ENCODE measurements at places on chromosomes 11 and 22.

DNA sequence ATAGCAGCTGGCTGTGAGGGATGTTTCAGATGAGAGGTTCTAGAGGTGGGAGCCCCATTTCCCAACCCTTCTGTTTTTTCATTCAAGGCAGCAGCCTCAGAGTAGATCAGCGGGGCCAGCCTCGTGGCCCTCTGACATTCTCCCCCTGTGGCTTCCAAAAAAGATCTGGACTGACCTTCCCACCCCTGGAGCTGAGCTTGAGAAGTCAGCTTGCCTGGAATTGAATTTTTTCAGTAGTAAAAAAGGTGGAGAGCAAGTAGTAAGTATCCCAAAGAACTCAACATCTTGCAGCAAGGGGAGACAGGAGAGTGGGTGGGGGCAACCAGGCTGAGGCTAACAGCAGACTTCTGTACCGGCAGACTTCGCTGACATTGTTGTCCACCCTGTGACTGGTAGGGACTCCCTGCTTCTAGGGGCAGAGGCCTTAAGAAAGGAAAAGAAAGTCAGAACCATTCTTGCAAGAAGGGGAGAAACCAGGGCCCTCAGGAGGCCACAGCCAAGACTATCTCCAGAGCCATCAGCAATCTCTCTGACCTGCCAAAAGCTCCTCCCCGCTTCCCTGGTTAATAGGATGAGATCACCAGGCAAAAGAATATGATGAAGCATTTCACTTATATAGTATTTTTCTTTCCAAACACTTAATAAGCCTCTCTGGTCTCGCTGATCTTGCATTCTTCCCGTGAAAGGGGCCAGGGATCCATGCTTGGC is 2.0 kb upstream of the GRIK4 start:
- no peak for DNase-seq

GRCh38 chr22:29054251-29054767 is 7.3 kb downstream of the C22orf31 start:
- DNase-seq = no peak

- DNase-seq = no peak
Observed at GRCh38 chr11:67278939-67279588, 10.0 kb upstream of the ANKRD13D start.

GRCh38 chr11:113329725-113330124 is 15.3 kb downstream of the TTC12 start:
- DNase-seq = no peak

DNA sequence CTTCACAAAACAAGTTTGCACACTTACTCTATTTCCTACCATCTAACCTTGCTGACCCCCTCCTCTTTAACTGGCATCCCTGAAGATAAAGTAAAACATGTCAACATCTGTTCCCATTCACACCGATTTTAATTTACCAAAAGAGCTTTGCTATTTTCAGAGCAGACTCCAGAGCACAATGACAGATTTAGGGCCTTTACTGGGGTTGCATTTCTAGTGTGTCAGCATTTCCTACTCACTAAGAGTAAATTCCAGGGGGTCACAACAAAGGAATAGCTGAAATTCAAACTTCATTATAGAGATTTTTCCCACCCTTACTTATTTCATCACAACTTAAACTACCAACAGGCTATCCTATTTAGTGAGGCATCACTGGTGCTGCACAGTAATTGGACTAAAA is 60.8 kb downstream of the SOX6 start:
- no peak for DNase-seq

DNA sequence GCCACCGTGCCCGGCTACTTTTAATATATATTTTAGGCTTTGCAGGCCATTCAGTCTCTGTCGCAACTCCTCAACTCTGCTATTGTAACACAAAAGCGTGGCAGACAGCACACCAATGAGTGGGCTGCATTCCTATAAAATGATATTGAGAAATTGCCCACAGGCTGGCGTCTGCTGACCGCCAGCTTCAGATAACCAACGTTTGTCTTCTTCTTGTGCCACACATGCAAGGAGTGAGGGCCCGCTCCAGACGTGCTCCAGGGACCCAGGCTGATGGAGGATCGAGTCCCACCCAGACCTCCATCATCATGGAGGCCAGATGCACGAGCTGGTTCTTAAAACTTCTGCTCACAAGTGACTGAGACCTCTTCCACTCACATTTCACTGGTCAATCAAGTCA is 35.4 kb upstream of the LINC01488 start:
- DNase-seq = no peak

DNA sequence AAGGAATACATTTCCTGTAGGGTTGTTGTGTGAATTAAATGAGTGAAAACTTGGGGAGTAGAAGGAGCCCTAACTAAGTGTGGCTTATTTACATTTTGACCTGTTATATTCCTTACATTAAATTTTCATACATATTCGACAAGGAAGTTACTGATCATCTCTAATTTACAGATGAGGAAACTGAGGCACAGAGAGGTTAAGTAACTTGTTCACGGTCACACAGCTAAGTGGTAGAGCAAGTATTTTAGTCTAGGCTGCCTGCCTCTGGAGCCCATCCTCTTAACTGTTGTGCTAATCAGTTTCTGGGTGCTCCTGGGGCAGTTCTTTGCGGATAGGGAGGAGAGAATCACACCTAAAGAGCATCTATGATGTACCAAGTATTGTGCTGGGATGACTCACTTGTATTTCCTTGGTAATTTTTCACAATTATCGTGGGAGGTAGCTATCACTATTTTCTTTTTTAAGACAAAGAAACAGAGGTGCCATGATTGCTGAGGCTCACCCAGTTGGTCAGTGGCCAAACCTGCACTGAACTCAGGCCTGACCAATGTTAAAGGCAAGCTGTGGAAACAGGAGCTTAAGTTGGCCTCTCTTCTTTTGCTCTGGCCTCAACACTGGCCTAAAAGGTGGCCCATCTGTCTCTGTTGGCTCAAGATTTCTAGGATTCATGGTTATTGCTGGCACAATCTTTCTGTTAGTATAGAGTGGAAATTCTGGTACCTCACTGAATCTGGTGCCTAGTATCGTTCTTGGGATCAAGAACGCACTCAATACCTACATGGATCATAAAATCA is 2.9 kb upstream of the ELF5 start:
- no peak for DNase-seq

GRCh38 chr22:45904236-45904635 is 72.7 kb downstream of the WNT7B start:
- DNase-seq = no peak

DNA sequence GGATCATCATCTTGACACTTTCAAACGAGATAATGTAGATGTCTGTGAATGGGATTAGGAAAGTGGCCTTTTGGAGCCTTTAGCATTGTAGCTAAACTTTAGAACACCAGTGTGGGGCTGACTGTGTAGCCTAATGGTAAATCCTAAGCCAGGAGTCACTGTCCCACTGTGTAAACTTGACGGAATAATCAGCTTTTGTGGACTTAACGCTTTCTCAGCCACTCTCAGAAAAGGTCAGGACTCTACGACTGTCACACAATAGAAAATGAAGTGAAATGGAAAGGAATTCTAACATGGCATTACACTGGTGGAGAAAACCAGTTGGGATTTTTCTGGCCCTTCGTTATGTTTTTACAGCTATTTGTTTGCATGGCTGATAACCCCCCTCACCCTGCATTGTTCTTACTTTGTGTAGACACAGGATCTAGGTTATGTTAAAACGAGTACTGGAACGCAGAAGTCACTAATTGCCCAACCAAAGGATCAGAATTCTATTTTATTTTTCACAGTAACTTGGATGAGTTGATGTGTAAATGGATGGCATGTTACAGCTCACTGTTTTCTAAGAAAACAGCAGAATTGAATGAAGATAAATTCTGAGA is 22.0 kb upstream of the GRAMD1B start:
- no peak for DNase-seq

DNA sequence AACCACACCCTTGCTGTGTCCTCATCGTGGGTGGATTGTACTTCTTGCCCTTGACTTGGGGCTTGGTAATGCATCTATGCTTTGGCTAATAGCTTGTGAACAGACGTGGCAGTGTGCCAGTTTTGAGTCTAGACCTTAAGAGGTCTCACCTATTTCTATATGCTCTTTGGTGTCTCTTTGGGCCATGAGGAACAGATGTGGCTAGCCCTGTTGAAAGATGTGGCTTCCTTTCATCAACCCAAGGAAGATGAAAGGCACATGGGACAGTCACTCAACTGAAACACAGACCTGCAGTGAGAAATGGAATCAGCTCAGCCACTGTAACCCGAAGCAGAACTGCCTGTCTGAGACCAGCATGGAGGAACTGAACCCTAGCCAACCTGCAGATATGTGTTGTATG is 7.9 kb upstream of the NELL1 start:
- DNase-seq = no peak

- no peak for DNase-seq
Observed at GRCh38 chr11:45663486-45664375, 1.7 kb downstream of the CHST1 start.

- no peak for DNase-seq
Observed at GRCh38 chr22:34099278-34099677, 179.0 kb upstream of the LARGE1 start.

DNA sequence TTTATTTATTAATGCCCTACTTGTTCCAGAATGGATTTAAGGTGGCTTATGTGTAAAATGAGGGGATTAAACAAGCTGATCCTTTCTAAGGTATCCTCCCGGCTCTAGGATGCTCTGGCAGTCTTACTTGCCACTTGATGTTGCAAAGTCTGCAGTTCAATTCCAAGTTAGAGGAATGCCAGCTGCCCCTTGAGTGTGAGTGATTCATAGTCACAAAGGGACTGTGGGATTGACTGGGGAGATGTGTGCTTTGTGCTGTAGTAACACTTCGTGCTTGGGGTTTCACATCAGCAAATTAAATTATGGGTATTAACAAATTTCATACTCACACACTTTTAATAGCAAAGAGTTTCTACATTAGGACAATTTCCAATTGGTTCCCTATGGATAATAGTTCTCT is 550.8 kb upstream of the CADM1 start:
- no peak for DNase-seq

DNA sequence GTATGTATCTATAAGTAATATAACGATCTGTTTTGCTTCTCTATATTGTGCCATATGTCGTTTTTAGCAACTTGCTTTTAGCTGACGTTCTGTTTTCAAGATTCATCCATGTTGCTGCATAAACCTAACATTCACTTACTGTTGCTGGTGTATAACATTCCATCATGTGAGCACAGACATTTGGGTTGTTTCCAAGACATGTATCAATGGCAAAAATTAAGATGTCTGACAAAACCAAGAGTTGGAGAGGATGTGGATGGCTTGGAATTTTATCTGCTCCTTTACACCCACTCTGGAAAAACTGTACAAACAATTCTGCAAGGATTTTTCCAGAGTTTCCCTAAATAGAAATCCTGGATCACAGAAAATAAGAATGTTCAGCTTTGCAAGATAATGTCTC is 40.9 kb downstream of the DGCR2 start:
- no peak for DNase-seq

- no peak for DNase-seq
Observed at GRCh38 chr11:45412051-45412471, 125.9 kb upstream of the SYT13 start.

- DNase-seq = no peak
Observed at GRCh38 chr22:40400159-40400558, 29.8 kb downstream of the SGSM3 start.

GRCh38 chr11:87081358-87081757 is 43.6 kb downstream of the TMEM135 start:
- DNase-seq = no peak

DNA sequence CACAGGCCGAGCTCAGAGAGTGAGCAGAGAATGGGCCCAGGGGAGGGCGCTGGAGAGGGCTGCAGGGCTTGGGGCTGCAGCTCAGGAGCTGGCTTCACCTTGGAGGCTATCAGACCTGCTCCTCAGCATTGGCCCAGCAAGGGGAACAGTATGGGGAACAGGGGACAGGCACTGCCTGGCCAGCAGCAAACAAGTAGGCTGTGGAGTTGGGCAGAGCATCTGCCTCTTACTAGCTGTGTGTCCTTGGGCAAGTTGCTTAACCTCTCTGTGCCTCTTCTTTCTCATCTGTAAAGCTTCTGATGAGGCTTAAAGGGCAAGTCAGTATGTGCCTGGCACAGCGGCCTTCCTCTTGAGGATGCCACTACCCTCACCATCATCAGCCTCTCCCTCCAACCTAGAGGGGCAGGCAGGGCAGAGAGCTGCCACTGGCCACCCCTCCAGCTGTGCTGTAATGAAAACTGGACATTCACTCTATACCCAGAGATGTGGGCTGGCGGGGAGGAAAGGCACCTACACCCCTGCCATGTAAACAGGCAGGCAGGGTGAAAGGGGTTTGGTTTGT is 7.5 kb upstream of the CDKN1C start:
- DNase-seq = no peak

DNA sequence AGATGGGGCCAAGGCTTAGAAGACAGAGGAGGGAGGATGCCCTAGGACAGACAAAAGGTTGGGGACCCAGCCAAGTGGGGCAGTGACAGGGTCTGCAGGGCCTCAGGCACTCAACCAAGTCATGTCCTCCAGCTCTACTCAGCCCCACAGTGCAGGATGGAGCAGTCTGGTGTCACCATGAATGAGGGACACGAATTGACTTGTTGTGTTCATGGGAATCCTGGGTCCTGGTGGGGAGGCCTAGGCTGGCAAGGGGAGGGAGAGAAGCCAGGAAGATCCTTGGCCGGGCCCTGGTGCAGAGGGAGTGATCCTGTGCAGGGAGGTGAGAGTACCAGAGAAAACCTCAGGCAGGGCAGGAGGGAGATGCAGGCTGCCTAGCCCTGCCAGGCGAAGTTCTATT is 12.0 kb downstream of the P2RY6 start:
- no peak for DNase-seq

DNA sequence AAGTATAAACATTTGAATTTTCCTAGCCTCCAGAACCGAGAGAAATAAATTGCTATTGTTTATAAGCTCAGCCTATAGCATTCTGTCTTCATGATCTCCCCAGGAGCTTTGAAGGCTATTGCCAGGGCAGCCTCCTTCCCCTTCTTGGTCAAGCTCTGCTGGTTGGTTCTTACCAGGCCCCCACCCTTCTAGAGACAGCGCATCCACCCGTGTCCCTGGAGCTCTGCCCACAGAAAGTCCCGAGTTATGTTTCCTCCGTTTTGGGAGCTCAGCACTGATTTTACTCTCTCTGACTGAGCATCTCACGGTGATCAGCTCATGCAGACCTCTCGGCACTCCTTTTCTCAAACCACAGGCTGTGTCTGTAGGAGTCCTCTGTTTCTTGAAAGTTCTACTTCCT is 123.8 kb upstream of the SORL1-AS1 start:
- no peak for DNase-seq

DNA sequence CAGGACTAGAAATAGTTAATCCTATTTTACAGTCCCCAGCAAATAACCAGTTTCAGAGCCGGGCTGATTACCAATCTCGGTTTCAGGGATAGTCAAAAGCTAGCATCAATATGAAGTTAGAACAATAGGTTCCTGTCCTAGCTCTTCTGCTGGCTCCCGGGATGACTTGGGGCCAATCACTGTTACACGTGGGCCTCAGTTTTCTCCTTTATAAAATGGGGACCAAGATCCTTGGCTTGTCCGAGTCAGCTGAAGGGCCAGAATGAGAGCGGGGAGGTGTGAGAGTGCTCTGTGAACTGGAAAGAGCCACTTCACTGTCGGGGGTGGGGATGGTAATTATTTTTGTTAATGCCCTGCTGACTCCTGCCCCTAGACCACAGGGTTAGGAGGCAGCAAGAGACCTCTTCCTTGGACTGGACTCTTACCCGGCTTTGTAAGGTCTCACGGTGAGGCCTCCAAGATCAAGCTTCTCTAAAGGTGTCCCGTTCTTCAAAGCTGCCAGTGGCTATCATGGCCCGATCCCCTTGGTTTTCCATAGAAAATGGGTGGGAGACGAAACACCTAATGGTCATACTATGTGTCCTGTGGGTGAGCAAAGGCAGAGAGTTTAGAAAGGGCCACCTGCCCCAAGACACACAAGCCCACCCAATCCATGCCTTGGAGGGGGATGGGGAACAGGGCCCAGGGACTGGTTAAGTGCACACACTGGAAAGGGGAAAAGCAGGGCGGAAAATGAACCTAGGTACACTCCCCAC is 1.4 kb downstream of the UCP2 start:
- DNase-seq = no peak

Data from activated CD8-positive, alpha-beta memory T cell treated with anti-CD3 and anti-CD28 coated beads for 4 hours (primary cell).